ENCODE measurements at places on chromosomes 2 and 18. TPM values are rescaled to one million over a fixed set of nuclear protein-coding genes. Genes with fewer than 3 reads are reported as not detected.

IL37 gene
- total RNA-seq: not detected

GRCh38 chr2:105904938-105905337, 160.2 kb downstream of the NCK2 start:
- no peak overlapping the region for H3K27ac ChIP-seq
- no peaks in the 10 kb centered on the region for H3K27me3 ChIP-seq
- no peaks in the 10 kb centered on the region for H3K36me3 ChIP-seq
- DNase-seq: no peak

DNA sequence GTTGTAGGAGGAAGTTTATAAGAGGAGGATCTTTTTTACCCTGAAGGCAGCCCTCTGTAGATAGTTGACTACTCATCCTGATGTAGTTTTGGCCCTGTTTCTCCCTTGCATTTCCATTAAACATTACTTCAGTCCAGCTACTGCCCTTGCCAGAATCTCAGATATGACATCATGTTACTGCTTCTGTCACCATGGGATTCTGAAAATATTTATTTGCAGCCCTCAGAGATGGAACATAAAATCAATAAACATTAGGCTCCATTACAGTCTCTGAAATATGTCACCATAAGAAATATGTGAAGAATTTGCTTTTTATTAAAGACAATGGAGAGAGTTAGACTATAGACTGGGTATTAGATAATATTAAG, 68.7 kb upstream of the STK39 start:
- no peaks in the 10 kb centered on the region for H3K36me3 ChIP-seq
- no peak overlapping the region for H3K27ac ChIP-seq
- H3K4me3 ChIP-seq: no peak overlapping the region
- DNase-seq: no peak

DNA sequence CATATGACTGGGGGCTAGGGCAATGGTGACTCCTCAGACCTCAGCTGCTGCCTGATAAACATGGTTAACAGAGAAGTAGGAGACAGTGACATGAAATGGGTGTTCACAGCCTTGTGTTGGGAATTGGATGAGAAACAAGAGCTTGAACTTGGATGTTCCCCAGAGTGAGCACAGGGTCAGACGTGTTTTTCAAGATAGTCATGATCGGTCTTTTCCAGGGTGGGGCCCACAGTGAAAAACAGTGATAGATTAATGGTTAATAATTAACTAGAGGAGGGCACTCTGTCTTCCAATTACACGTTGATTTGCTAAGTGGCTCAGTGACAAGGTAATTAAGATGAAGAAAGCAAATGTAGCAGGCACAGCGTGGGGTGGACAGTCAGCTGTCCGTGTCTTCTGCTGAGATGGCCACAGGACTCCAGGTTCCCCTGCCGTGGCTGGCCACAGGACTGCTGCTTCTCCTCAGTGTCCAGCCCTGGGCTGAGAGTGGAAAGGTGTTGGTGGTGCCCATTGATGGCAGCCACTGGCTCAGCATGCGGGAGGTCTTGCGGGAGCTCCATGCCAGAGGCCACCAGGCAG, at the start of gene UGT1A3:
TSS of gene UGT1A3 (plus strand) at position 320 of the 579 bp plus-strand sequence. CDS start at position 405, 85 bp downstream.
- H3K4me3 ChIP-seq: no peak within 1 kb of the TSS
- H3K36me3 ChIP-seq: no peaks in the 10 kb centered on the region
- H3K27ac ChIP-seq: no peak within 1 kb of the TSS
- no peaks in the 10 kb centered on the region for H3K4me1 ChIP-seq

ACADL gene
- 50.3 TPM for total RNA-seq

DUSP2 gene
- 7.5 TPM for total RNA-seq

HOXD10 gene
- 1.4 TPM for total RNA-seq

CPLX4 gene
- not detected for total RNA-seq

DNA sequence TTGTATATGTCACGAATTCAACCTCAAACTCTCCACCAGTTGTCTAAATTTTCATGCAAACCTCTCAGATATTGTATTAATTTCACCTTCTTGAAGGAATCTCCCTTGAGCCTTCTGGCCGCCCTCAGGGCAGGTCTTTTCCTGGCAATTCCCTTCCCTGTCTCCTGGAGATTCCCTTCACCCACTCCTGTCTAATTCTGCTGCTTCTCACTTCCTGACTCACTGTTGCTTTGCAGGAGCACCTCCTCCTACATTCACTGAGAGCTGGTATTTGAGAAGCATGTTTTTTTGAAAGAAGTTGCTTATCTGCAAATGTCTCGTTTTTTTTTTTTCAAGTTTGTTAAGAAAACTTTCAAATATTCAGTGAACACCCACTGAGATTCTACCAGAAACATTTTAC, 79.9 kb upstream of the OTOS start:
- H3K27me3 ChIP-seq: no peaks in the 10 kb centered on the region
- no peaks in the 10 kb centered on the region for H3K36me3 ChIP-seq
- DNase-seq: peak; percentile 4
- no peaks in the 10 kb centered on the region for H3K4me1 ChIP-seq
